ENCODE measurements at places on chromosomes 7 and 10.

GRCh38 chr10:98925651-98926050, 310.0 kb downstream of the HPSE2 start:
- DNase-seq: no peak

- no peak for DNase-seq
Measured at GRCh38 chr7:534959-535358, 15.3 kb upstream of the PDGFA start.

DNA sequence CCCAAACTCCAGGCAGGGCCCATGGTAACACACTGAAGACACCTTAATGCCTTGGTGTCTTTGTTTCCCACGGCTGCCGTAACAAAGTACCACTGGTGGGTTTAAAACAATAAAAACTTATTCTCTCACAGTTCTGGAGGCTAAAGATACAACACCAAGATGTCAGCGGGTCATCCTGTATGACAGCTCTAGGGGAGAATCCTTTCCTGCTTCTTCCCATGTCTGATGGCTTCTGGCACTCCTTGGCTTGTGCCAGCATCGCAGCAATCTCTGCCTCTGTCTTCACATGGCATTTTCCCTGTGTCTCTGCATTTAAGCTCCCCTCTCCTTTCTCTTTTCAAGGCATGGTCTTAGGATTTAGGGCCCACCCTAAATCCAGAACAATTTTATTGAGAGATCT, 33.1 kb downstream of the PRSS2 start:
- DNase-seq: peak; percentile 11

- no peak for DNase-seq
Measured at GRCh38 chr7:17396692-17397091, 98.2 kb downstream of the AHR start.

DNA sequence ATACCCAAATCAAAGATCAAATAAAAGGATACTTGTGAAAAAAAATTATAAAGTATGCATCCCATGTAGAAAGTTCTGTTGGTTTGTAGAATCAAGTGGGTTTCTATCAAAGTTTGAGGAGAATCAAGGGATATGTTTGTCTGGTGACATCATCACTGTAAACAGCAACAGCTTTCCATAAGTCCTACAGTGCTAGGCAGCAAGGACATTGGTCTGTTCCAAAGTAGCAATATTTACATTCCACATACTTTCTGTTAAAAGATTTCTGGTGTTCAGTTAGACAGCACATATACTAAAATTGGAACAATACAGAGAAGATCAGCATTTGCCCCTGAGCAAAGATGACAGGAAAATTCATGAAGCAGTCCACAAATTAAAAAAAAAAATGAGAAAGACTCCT, 683.9 kb downstream of the XPNPEP1 start:
- DNase-seq: no peak

DNA sequence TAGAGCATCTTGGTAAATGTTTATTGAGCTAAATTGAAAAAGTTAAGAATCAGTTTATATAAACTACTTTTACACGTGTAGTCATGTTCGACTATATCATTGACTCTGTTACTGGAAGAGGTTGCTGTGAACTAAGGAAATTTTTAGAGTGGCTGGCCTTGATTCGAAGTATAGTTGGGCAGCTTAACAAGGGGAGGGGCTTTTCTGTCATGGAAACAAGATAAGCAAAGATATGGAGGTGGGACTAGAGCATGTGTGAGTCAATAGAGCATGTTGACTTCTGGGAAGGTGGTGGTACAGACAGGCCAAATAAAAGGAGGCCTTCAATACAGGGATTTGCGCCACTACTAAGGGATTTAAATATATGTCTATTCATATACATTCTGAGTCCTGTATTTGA, 7.6 kb downstream of the ATP5F1C start:
- DNase-seq: no peak

DNA sequence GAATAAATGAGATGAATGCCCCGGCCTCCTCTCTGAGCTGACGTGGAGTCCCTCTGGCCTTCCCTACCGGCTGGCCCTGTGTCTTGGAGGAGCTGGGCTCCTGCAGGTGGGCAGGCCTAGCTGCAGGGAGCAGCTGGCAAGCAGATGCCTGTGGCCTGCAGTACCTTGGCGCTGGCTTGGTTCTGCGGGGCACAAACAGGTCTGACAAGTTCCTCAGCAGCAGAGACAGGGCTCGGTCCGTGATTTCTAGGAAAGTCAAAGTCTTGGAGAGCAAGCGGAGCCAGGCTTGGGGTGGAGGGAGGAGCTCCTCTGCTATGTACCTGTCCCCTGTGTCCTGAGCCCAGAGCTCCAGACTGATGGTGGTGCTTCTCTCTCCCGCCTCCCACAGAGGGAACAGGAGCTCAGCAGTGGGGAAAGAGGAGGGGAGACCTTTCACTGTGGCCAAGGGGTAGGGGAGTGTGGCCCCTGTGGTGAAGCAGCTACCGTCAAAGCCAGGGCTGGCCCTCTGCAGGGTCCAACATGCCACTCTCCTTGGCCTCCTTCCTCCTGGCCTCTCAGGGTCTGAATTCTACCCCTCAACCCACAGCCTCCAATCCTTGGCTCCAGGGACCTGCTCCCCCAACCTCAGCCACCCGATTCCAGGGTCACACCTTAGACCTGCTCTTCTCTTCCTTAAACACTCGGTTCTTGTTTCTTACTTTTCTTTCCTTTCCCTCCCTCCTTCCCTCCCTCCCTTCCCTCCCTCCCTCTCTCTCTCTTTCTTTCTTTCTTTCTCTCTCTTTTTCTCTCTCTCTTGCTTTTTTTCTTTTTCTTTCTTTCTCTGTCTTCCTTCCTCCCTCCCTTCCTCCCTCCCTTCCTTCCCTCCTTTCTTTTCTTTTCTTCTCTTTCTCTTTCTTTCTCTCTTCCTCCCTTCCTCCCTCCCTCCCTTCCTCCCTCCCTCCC, 20.1 kb downstream of the MYL10 start:
- no peak for DNase-seq

DNA sequence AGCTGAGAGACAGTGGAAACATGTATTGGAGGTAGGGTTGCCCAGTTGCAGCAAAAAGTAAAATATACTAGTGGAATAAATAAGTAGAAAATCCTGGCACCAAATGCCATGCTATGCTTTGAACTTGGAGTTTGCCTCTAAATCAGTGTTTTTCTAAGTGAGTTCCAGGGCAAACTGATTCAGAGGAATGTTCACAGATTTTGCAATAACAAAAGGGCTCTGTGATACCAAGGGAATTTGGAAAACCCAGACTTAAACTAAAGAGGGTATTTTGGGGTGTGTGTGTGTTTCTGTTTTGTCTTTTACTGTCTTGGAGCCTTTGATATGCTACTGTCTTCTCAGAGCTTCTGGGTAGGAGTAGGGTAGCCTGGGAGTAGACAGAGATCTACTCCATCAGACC, 39.9 kb downstream of the SLC26A4 start:
- no peak for DNase-seq

GRCh38 chr10:109665321-109665720, 258.0 kb downstream of the XPNPEP1 start:
- no peak for DNase-seq

GRCh38 chr10:64041185-64041988, 520.2 kb downstream of the REEP3 start:
- peak; percentile 80 for DNase-seq

- no peak for DNase-seq
Measured at GRCh38 chr7:44374007-44374763, 48.8 kb upstream of the CAMK2B start.

DNA sequence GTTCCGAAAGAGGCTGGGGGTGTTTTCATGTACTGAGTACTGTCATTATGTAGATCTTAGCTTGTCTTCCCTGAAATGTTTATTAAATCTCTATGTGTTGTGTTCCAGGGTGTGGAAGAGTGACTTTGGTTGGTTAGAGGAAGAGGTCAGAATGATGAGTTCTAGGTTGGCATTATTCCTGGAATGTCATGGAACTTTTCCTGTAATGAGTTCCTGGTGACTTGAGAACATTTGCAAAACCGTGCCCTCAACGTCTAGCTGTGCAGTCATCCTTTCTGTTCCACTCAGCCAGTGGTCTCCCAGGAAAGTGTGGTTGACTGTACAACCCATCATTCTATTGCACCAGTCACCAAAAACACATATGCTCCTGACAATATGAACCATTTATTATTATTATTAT, 129.6 kb downstream of the BICC1 start:
- DNase-seq: no peak

GRCh38 chr10:5589661-5590511, 65.1 kb downstream of the CALML3 start:
- no peak for DNase-seq

DNA sequence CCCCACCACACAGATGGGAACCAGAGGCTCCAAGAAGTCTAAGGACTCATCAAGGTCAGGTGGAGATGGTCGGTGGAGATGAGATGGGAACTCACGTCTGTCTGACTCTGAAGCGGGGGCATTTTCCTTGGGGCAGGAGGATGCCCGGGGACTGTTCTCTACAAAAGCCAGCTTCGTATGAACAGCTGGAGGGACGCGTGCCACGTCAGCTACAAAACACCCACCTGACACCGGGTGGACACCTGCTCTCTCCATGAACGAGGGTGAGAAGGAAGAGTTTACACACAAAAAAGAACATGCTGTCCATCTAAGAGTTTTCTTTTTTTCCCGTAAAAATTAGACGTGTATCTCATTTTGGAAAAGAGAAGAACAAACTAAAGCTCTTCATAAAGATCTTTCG, 47.7 kb downstream of the C10orf143 start:
- DNase-seq: no peak

DNA sequence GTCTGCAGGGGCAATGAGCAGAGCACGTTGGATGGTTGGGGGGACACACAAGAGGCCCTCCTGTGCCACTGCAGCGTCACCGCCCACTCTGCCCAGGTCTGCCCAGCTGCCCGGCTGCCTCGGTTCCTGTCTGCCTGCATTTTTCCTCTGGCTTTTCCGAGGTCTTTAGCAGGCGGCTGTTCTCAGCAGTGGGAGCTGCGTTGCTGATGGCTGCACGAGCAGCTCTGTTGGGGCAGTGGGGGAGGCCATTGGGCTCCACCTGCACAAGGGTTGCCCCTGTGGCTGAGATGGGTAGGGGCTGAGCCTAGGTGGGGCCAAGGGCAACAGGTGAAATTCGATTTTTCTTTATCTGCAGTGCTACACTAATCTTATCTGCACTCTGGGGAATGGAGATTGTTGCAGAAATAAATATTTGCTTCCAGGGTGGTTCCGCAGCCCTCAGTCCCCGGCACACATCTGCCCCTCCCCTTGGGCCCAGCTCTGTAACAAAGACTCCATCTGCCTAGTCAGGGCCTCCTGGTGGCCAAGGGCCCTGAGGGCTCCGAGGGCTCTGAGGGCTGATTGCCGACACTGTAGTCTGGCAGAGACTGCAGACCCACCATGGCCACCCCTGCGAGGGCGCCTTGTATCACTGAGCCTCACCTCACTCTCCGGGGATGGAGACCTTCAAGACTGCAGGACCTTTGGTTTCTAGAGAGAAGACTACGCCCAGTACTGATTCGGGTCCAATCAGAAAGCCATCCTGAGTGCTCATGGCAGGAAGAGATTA, 141.7 kb upstream of the SHH start:
- DNase-seq: no peak

DNA sequence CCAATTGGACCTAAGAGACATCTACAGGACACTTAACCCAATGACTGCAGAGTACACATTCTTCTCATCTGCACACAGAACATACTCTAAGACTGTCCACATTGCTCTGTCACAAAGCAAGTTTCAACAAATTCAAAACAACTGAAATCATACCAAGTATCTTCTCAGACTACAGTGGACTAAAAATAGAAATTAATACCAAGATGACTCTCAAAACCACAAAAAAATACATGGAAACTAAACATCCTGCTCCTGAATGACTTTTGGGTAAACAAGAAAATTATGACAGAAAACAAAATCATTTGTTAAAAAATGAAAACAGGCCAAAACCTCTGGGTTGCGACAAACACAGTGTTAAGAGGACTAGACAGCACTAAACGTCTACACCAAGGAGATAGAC, 24.5 kb downstream of the SNX13 start:
- no peak for DNase-seq

- DNase-seq: no peak
Measured at GRCh38 chr10:10699427-10699826, 318.2 kb upstream of the CELF2 start.

- DNase-seq: no peak
Measured at GRCh38 chr10:120540486-120540885, 83.5 kb downstream of the PLPP4 start.

- DNase-seq: peak; percentile 39
Measured at GRCh38 chr10:5094265-5095205, at the start of gene AKR1C3. AKR1C3 (plus strand) TSS chr10:5094414; CDS start chr10:5094445, 31 bp downstream.

GRCh38 chr10:80322711-80323110, 33.3 kb upstream of the MAT1A start:
- no peak for DNase-seq

GRCh38 chr7:35467456-35467978, 213.6 kb upstream of the TBX20 start:
- DNase-seq: no peak

DNA sequence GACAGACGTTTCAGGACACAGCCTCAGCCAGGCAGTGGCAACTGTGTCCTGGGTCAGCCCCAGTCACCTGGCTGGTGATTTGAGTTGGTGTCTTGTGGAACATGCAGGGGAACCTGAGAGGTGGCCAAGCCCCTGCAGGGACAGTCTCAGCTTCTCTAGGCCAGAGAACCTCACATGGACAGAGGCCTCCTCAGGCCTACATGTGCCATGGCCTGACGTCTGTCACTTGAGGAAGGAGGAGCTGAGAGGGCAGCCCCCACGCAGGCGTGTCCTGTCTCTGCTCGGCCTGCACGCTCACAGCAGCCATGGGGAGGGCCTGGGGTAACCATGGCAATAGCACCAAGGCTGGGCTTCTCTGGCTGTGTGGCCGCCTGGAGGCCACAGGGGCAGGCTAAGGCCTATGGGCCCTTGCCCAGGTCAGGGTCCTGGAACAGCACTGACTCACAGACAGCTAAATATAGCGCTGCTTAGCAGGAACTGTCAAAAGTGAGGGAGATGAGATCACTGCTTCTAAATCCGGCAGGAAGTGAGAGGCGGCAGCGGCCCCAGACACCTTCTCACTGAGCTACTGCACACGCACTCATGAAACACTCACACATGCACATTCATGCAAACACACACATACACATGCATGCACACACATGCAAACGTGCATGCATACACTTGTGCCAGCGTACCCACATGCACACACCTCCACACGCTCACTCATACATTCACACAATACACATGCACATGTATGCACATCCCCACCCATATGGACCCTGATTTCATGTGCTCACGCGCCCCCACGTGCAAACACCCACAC, 57.0 kb downstream of the YKT6 start:
- peak; percentile 57 for DNase-seq

DNA sequence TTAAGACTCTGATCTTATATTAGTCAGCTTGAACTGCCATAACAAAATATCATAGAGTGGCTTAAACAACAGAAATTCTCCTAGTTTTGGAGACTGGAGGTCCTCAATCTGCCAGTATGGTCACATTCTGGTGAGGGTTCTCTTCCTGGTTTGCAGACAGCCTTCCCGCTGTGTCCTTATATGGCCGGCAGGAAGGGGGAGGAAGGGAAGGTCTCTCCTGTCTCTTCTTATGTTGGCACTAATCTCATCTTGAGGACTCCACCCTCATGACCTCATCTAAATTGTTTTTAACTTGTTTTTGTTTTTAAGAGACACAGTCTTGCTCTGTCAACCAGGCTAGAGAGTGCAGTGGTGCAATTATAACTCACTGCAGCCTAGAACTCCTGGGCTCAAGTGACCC, 53.1 kb downstream of the VPS41 start:
- no peak for DNase-seq

GRCh38 chr7:148962440-148962822, 65.9 kb downstream of the PDIA4 start:
- no peak for DNase-seq

- DNase-seq: peak; percentile 6
Measured at GRCh38 chr7:7424151-7424873, 111.4 kb downstream of the COL28A1 start.
